Stimulated activated CD8-positive, alpha-beta memory T cell treated with anti-CD3 and anti-CD28 coated beads, Interleukin-7, amount 100 ng/mL, for 1 hour (primary cell): ENCODE measurements at places on chromosomes 3 and 15.

- DNase-seq: no peak
Observed at GRCh38 chr15:78179906-78180305, 30.7 kb downstream of the IDH3A start.

DNA sequence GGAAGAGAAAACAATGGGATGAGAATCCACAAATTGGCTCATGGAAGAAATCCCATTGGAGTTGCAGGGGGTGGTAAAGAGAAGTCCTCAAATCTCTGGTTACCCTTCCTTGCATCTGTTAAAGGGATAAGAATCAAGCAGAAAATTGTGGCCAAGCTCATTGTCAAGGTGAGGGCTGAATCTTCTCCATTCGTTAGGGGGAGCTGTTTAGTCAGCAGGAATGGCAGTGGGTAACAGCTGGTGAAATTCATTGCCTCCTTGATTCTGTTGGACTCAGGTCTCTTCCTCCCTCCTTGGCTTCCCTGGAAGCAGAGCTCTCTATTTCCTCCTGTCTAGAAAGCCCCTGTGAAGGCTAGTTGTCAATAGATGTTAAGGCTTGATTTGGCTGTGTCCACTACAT is 343.1 kb upstream of the SEMA6D start:
- no peak for DNase-seq

GRCh38 chr3:48086705-48087104 is 70.5 kb upstream of the MAP4 start:
- no peak for DNase-seq

DNA sequence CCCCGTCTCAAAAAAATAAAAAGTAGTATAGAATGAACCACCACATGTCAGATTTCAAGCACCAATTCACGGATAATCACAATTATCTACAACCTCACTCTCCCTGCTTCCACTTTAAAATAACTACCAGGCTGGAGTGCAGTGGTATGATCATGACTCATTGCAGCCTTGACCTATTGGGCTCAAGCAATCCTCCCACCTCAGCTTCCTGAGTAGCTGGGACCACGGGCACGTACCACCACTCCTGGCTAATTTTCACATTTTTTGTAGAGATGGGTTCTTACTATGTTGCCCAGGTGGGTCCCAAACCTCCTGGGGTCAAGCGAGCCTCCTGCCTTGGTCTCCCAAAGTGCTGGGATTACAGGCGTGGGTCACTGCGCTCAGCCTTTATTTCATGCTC is 38.1 kb upstream of the LDHAL6B start:
- DNase-seq: no peak

- no peak for DNase-seq
Observed at GRCh38 chr3:154161806-154162205, 40.6 kb downstream of the ARHGEF26 start.

GRCh38 chr3:4466741-4467521 is at the start of gene SUMF1:
SUMF1 (minus strand) TSS chr3:4467269; CDS start chr3:4467245, 24 bp downstream.
- DNase-seq: peak; percentile 55

- no peak for DNase-seq
Observed at GRCh38 chr3:195715583-195716266, 5.1 kb upstream of the MUC20 start.

GRCh38 chr3:149596134-149596770 is 61.6 kb downstream of the WWTR1 start:
- DNase-seq: no peak

DNA sequence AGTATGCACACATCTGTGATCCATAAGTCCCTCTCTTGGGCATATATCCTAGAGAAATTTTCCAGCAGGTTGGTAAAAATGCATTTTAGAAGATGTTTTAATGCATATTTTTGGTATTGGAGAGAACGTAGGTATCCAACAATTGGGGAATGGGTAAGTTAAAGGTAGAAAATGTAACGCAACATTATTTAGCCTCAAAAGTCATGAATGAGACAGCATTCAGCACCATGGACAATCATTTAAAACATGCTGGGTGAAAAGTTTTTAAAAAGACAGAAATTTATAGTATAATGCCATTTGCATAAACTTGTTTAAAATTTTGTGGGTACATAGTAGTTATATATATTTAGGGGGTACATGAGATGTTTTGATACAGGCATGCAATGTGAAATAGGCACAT is 43.4 kb downstream of the TRIM69 start:
- no peak for DNase-seq

DNA sequence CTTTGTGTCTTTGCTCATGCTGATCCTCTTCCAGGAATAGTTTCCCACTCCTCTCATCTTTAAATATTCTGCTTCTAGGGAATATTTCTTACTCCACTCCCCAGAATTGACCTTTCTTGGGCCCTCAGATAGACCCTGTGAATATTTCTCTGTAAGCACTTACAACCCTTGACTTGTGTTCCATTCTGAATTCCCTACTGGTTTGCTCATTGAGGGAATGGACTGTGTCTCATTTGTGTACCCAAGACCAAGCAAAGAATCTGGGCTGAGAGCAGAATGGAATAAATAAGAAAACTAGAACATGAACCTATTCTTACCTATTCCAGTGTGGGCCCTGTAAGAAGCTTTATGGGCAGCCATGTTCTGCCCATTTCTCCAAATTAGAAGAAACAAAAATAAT is 72.7 kb upstream of the TSPAN3 start:
- DNase-seq: no peak

DNA sequence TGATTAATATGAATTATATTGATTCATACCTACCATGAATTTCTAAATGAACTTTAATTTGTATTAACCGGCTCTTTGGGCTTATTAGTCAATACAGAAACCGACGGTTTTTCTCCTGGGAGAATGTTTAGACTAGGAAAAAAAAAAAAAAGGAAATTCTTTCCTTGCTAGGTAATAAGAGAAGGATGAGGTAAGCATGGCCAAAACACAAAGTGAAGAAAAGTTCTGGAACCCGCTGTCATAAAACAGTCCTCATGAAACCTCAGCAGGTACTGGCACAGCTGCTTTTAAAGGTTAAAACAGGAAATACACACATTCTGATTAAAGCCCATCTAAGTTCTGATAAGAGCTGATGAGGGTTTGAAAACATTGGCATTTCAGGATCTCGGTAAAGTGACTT is 30.8 kb upstream of the PSTPIP1 start:
- no peak for DNase-seq

DNA sequence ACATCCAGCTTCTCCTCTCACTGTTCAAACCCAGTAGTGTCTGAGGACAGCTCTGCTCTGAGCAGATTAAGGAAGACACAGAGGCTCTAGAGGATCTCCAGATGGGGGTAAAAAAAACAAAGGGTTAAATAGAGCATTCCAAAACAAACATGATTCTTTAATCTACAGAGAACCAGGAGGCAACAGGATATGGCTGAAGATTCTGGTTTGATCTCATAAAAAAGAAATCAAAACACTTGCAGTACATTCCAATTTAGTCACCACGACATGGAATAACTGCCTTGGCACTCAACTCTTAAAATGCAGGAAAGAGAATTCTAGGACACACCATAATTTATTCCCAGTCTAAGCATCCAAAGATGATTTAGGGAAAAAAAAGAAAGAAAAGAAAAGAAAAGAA is 32.0 kb downstream of the TM4SF4 start:
- DNase-seq: no peak
